ENCODE measurements at places on chromosomes 6 and 20.

- peak; percentile 28 for DNase-seq
Measured at GRCh38 chr6:13432526-13433184, 54.7 kb downstream of the GFOD1 start.

- no peak for DNase-seq
Measured at GRCh38 chr6:140960566-140960965, 1172.2 kb upstream of the GJE1 start.

DNA sequence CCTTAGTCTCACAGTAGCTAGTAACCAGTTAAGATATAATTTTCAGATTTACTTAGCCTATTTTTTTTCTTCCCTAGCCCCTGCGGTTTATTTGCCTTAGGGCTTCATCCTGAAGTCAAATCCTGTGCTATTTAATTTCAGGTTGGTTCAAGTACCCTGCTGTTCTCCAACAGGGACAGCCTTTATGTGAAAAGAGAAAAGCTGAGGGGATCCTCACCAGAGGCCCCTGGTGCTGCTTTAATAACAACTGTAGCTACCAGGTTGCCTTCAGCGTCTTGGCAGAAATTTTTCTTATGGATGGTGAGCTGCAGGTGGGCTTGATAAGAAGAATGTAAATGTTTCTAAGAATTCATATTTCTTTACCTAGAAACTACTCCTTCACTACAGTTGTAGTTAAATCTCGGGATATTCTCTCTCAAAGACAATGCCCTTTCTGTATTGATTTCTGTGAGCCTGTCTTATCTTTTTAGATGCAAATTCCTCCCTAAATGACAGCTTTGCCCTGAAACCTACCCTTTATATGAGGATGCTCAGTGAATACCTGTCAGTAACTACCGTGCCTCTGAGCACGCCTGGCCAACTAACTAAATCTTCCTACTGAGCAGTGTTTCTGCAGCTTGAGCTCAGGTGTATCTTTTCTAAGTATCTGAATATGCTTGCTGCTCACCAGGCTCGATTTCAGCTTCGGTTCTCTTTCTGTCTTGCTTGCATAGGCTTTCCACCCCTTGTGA is 320.5 kb downstream of the MMUT start:
- DNase-seq = no peak

DNA sequence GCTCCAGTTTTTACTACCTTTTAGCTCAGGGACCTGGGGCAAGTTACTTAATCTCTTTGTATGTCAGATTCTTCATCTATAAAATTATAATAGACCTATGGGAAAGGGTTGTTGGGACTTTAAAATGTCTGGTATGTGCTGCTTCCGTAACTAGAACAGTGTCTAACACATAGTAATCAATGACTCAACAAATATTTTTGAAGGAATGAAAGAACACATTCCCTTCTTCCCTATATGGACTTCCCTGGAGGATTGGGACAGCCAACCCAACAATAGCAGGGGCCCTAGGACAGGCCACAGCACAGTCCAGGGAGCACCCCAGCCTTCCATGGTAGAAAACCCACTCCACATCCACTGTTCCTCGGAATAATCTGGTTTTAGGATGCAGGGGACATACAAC is 50.7 kb upstream of the TPD52L1 start:
- peak; percentile 96 for DNase-seq

DNA sequence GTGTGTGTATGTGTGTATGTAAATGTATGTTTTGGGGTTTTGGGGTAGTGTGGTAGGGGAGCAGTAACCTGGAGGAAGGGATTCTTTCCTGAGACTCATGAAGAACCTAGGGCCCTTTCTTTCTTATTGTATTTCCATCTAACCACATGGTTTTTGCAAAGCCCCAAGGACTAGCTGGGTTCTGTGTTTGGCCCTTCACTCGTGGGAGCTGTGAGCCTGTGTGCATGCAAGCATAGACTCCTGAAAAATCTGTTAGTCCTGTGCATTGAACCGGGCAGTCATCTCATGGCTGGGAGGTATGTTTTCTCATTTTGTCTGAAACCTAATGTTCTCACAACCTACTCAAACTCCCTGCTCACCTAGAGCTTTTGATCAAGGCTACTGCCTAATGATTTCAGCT is 219.1 kb downstream of the PHACTR1 start:
- no peak for DNase-seq

DNA sequence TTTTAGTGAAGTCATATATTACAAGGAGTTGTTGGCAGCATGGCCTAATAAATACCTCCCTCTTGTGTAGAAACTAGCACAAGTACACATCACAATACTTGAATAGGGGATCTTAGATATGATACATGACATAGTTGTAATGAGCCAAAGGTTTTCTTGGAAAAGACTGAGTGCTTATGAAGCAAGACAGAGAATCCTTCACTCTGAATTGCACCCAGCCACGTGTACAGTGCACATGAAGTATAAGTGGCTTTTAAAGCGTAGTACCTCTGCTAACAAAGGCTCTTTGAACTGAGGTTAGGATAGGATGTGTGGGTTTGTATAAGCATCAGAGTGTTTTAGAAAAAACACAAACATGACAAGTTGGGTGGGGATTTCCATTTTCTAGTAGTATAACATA is 145.5 kb upstream of the STMND1 start:
- peak; percentile 26 for DNase-seq

- DNase-seq = no peak
Measured at GRCh38 chr6:134289204-134289575, 28.7 kb downstream of the SGK1 start.

DNA sequence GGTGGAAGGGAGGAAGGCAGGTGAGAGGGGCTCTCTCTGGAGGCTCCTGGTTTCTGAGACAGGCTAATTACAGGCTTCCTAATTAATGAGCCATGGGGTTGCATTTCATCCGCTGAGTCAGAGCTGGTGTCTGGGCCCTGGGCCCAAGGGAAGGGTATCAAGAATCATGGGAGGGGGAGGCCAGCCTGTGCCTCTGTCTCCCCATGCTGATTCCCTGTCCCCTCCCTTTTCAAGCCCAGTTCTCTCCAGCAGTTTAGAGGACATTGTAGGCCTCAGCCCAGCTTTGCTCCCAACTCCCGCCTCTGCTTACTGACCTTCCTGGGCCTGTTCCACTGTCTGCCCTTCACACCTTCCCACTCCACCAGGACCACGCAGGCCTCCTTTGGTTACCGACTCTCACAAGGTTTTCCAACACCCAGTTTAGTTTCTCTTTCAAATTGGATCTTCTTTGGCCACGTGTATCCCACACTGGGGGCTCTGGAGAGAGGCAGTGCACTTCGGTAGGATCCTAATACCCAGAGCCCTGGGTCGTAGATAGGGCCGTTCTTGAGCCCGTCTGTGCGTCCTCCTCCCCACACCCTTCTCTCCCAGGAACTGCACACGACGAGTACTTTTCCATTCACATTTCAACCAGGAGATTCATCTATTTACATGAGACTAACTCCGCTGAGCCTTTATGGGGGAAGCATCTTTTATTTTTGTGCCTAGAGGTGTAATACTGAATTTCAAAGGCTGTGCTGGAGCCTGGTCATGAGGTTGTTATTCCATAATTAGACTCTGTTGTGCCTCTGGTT is 18.2 kb upstream of the AVP start:
- DNase-seq = no peak

DNA sequence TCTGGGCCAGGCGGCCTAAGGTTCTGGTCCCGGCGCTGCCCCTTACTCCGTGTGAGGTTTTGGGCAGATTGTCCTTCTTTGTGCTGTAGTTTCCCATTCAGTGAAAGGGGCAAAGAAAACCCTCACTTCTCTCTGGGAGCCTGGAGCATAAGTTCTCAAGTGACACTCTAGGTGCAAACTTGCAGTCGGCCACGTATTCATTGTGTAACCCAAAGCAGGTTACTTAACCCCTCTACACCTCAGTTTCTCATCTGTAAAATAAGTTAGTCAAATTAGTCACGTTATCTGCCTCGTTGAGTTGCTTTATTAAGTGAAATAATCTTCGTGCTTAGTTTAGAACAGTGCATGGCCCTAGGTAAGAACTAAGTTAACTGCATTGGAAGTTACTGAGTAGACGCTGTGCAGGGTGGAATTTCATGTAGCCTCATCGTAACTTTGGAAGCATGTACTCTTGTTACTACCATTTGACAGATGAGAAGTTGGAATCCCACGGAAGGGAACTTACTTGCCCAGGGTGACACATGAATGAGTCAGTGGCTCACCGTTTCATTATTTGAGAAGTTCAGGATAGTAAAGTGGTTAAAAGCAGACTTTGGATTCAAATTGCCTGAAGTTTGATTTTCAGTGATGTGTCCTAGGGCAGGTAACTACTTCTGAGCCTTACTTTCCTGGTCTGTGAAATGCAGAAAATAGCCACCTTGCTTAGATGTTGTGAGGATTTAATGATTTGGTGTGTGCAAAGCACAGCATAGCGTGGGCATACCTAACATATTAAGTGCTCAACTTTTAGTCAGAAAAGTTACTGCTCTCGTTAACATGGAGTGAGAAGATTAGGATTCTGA is 556 bp upstream of the MROH8 start:
- DNase-seq = peak; percentile 54

DNA sequence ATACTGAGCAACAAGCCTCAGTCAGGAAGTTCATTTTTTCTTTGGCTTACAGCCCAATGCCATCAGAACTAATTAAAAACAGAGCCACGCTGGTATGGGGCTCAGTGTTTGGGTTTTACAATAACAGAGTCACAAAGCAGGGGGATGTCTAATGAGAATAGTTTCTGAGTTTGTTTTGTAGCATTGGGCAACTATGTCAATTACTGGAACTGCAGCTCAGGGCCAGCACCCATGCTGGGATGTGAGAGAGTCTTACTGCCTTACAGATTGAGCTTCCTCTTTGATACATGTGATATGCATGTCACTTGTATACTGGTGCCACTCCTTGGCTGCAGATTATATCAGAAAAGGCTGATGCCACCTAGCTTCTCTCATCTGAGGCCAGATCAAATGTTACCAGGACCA is 117.6 kb downstream of the TFAP2B start:
- DNase-seq = peak; percentile 21

DNA sequence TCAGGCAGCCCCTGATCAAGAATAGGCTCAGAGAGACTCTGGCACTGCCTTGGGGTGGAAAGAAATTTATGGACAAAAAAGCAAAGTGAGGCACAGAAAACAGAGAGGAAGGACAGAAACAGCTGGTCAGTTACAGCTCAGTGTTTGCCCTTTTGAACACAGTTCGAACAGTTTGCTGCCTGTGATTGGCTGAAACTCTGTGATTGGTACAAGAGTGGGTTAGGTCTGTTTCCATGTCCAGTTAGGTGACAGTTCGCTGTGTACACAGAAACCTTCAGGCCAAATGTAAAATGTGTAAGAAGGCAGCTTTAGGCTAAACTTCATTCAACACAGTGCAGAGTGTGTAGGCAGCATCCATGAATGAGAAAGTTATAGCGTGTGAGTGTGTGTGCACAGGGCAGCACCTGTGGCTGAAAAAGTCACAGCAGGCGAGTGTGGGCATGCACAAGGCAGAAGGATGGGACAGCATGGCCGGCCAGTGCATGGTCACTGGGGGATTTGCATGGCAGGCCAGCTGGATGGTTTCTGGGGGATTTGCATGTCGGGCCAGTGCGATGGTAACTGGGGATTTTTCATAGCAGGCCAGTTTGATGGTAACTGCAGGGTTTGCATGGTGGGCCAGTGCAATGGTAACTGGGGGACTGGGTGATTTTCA is 75.4 kb upstream of the FRMD1 start:
- DNase-seq = no peak

GRCh38 chr6:26377719-26378118 is 5.2 kb upstream of the BTN2A2 start:
- no peak for DNase-seq

DNA sequence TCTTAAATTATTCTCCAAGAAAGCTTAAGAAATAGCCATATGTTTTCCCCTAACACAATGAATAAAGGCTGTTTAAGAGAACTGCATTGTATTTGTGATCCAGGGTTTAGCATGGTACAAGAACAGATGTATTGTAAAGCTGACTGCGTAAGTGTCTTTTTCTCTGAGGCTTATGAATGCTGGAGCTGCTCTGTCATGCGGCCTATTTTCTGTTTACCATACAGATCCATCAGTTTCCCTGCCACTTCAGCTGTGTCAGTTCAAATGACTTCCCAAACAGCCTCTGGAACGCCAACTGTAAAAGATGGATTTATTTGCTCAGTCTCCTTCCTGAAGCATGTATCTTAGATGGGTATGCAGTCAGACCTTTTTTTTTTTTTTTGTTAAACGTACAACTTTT is 419.3 kb upstream of the HS3ST5 start:
- DNase-seq = no peak

GRCh38 chr6:18742406-18742805 is 355.3 kb downstream of the RNF144B start:
- DNase-seq = no peak
